ENCODE measurements at places on chromosomes 6 and 20.

DNA sequence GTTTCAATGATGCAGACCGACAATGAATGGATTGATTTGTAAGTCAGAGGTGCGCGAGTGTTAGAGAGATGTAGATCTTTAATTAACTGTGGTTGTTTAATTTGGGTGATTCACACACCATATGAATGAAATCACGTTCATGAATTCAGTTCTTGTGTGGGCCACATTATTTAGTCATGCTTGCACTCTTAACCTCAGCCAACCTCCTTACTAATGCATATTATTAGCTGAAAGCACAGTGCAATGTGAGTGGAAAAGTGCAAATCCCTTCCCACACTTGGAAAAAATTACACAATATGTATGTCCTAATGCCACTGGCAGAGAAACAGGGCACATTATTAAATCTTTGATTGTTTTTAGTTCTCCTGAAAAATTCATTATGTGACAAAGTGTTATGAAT is 512.5 kb downstream of the BCKDHB start:
- DNase-seq, result no peak

DNA sequence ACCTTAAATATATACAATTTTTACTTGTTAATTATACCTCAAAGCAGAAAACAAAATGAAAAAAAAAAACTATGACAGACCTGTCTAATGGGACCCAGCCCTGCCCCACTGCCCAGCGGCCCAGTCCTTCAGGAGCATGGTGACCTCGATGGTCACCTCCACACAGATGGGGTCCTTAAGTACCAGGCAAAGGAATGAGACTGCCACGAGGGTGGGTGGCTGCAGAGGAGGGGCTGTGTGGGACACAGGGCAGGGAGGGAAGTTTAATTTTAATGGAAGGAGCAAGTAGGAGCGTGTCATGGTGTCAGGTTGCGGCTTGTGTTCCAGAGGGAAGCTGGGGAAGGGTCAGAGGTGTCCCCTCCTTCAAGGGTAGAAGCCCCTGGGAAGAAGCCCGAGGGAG is 28.6 kb downstream of the GABRR2 start:
- no peak for DNase-seq

DNA sequence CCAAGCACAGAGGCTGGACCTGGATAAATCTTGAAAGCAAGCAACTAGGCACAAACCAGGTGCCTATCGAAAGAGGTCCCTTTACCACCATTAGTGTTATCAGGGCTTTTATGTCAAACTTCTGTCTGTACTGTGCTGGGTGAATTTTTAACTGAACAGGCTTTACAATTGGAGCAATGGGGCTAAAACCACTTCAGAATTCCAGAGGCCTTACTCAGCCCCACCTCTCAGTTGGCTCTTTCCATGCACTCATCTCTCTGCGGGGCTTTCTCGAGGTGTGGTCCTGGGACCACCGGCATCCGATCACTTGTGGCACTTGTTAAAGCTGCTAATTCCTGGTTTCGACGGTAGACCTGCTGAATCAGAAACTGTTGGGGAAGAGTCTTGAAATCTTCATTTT is 232.5 kb downstream of the SOX4 start:
- DNase-seq, result no peak

GRCh38 chr6:27544612-27545260 is 71.8 kb upstream of the ZNF184 start:
- DNase-seq, result peak; percentile 56

DNA sequence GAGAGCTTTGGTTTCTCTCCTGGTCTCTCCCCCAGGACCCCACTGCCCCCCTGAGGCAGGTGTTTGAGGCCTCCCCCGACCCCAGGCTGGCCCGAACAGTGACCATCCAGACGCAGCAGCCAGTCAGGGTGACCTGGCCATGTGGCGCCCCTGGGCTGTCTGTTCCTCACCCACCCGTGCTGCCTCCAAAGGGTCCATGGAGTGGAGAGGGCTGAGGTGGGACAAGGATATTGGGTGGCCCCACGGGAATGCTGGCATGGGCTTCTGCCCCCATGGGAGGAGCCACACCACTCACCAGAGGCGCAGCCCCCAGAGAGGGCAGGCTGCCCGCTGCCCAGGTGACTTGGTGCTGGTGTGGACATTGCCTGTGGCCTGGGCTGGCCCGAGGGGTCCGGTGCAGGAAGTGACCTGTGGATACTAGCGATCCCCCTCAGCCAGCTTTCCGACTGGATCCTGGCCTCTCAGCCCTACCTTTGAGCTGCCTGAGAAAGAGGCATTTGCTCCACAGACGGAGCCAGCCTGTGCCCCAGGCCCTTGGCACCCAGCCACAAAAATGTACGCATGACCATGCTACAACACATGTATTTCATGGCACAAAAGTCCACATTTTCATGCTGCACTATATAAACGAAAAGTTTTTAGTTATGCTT is 50.8 kb downstream of the BCAS4 start:
- no peak for DNase-seq

- no peak for DNase-seq
Observed at GRCh38 chr6:71222671-71223070, 65.9 kb upstream of the OGFRL1 start.

DNA sequence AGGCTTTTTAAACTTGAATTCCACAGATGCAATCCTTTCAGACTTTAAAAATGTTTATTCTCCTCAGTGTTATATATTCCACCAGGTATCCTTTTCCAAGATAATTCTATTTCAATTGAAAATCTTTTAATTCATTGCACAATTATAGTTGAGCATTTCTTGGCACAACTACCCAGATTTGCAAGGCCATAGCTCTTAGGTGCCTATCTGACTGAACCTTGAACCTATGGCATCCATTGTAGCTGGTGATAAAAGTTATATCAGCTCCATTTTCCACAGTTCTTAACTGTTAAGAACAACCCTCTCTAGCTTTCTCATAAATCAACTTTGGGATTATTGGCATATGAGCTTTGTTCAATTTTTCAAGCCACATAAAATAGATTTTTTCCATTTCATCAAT is 42.4 kb downstream of the PACRG start:
- DNase-seq, result no peak

All from OCI-M1 (cell line).